CD4-positive, alpha-beta T cell treated with Interleukin-15 for 4 hours (primary cell): ENCODE measurements at places on chromosomes 2 and 18.

DNA sequence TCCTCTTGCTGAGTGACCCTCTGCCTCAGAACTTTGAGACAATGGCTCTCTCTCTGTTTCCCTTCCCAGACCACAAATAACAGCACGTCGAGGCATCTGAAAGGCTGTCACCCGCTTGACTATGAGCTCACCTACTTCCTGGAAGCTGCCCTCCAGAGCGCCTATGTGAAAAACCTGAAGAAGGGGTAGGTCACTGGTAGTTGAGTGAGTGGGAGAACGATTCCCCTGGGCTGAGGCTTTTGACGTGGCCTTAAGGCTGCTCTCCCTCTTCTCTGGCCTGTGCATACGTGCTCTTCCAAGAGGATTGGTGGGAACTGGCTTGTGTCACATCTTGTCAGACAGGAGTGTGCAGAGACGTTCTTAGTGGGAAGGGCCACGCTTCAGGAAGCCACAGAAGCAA is 63.1 kb upstream of the MCFD2 start:
- no peak for DNase-seq

GRCh38 chr2:15814403-15814802 is 125.9 kb upstream of the MYCN start:
- DNase-seq = no peak

- DNase-seq = no peak
Observed at GRCh38 chr2:211176514-211177141, 620.2 kb downstream of the CPS1 start.

DNA sequence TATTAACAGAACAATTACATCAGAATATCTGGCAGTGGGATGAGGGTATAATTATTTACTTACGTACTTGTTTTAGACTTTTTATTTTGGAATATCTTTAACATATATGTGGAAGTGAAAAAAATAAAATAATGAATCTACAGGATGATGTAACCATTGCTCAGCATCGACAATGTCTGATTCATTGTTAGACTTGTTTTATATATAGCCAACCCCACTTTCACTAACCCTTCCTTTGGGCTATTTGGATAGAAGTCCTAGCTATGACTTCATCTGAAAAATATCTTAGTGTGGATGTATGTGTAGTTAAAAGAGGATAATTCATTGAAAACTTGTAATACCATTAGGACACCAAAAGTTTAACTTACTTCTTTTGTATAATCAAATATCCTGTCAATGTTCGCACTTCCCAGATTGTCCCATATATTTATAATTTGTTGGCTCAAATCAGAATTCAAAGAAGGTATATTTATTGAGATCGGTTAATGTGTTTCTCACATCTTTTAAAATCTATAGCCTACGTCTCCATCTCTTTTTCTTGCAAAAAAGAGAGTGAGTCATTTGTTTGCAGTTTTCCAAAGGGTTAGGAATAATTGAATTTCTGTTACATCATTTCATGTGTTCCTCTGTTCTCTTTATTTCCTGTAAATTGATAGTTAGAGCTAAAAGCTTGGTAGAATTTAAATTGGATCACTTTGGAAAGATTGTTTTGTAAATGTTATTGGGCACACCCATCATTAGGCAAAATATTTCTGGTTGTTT is 506.1 kb upstream of the FAM98A start:
- no peak for DNase-seq

DNA sequence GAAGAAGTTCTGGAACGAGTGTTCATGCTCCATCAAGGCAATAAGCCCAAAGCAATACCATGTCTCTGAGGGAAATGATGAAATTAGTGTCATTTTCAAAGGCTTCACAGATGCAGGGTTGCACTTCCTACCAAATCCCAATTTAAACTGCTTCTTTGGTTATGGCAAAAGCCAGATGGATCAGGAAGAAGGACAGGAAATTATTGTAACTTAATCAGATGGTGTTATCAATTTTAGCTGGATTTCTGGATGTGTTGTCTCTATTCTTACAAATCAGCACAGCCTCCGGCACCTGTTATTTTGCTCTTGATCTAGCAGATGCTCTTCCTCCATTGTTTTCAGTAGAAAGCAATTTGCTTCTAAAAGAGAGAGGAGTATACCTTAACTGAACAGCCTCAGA is 693.4 kb downstream of the SOCS6 start:
- no peak for DNase-seq

DNA sequence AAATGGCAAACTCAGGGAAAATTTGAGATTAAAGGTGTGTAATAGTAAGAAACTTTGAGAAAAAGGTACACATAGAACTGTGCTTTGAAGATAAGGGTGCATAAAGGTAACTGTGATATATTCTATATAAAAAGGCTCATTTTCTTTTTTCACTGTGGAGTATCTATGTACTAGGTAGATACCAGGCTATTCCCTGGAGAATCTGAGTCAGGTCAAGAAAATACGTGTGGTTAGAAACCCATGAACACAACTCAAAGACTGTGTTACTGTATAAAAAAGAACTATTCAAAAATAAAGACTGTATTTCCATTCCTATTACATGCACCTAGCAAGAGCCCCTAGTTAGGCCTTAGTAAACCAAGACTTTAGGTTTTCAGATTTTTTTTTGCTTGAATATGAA is 100.1 kb upstream of the GRB14 start:
- DNase-seq = no peak

GRCh38 chr2:237972936-237973335 is 6.1 kb downstream of the UBE2F start:
- no peak for DNase-seq

DNA sequence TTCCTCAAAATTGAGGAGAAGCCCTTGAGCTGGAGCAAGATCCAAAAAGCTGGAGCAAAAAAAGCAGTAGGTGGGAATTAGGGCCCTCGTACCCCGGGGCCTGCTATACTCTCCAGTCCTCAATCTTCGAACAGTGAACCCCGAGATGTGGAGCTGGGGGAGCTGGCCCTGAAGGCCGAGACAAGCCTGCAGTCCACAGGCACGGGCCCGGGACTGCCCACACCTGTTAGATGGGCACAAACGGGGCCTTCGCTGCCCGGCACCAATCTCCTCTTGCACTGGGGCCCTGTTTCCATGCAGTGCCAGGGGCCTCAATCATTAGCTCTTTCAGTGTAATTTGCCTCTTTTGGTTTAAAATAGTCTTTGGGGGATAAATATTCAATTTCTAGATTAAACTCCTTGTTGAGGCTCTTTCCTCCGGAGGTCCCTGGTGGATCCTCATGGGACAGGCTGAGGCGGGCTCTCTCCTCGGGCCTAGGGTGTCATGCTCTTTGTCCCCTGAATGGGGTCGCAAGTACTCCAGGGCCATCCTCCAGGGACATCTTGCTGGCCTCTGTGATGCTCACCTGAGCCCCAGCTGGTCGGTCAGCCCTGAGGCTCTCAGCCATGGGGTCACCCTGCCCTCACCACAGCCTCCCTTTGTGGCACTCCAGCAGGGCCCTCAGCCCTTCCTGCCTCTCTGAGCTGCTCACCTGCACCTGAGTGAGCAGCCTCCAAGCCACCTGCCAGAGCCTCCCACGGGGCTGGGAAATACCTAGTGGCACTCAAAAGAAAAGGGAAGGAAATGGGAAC is 223.6 kb downstream of the ALPK2 start:
- DNase-seq = no peak

- DNase-seq = no peak
Observed at GRCh38 chr2:71003396-71003795, 8.7 kb upstream of the TEX261 start.

- DNase-seq = no peak
Observed at GRCh38 chr2:120949957-120950590, 214.4 kb downstream of the GLI2 start.

GRCh38 chr2:65030476-65031332 is 25.5 kb upstream of the CEP68 start:
- DNase-seq = no peak

DNA sequence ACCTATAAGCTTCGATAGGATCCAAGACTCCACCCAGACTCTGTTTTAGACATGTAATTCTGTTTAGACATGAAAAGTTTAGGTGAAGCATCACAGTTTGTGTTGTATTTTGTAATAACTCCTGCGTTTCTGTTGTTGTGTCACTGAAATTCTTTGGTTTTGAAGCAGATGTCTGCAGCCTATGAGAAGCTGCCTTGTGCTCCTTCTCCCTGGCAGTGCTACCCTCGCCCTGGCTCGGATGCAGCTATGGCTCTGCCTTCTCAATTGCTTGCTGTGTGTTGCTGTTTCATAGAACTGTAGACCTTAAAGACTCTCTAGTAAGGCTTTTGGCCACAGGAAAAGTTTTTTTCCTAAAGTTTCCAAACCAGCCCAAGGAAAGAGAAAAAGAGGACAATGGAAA is 40.2 kb upstream of the ZNF638 start:
- no peak for DNase-seq

GRCh38 chr2:30041884-30042283 is 104.9 kb upstream of the YPEL5 start:
- no peak for DNase-seq

DNA sequence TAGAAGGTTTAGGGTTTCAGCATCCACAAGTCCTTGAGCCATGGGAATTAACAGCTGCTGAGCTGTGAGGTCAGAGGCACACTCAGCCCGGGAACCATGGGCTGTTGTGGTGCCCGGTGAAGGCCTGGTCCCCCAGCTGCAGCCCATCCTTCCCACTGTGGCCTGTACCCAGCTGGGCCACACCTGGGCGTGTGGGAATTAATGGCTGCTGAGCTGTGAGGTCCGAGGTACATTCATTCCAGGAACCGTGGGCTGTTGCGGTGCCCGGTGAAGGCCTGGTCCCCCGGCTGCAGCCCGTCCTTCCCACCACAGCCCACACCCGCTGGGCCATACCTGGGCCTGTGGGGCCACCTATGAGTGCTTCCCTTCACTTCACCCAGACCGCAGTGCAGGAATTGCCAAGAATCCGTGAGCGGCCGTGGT is 25.2 kb downstream of the TMEM18 start:
- no peak for DNase-seq

DNA sequence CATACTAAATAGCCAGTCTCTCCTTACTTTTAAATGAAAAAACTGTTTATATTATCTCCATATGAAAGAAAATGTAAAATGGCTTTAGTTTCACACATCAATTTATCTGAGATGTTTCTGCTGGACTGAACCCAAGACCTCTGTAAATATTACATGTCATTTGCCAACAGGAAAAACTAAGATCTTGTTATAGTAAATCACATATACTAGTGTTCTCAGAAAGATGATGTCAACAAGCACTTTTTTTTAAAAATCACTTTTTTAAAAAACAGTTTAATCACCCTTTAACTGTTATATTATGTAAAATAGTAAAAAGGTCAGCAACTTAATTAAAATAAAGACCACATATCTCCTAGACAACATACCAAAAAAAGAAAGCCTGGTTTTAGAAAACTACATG is 46.3 kb downstream of the PTPN2 start:
- DNase-seq = peak; percentile 21

GRCh38 chr2:157231476-157231875 is 26.0 kb upstream of the GALNT5 start:
- DNase-seq = no peak

- peak; percentile 59 for DNase-seq
Observed at GRCh38 chr2:161956738-161957137, 117.3 kb downstream of the DPP4 start.

DNA sequence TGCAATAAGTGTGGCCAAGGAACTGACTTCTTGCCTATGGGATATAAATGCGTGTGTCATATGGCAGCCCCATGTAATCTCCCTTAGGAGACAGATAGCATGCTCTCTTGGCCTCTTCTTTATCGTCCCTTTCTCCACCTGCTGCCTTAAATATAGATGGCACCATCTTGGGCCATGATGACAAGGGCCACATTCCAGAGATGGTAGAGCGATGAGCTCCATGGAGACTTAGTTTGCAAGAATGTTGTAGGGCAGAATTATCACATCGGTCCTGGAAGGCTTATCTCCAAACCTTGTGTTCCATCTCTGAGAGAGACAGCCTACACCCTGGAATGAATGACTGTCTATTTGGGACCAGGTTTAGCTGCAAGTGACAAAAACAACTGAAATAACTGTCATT is 536.7 kb downstream of the TNS1 start:
- DNase-seq = no peak

DNA sequence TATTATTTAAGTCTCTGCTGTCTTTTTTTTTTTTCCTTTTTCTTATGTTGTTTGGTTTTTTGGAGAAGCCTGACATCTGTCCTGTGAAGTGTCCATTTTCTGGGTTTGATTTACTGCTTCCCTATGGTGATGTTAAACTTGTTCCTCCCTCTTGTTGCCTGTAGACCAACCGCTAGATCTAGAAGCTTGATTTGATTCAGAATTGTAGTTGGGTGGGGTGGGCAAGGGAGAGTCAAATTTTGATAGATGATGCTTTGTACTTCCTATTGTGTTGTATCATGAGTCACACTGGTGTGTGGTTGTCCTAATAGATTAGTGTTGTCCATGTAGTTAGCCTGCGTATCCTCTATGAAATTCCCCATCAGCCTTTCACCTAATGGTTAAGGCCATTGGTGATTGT is 35.4 kb downstream of the CAB39 start:
- no peak for DNase-seq

GRCh38 chr2:240215676-240216051 is 75.2 kb upstream of the OTOS start:
- DNase-seq = no peak

GRCh38 chr2:24287171-24287570 is 73.2 kb downstream of the ITSN2 start:
- no peak for DNase-seq

GRCh38 chr18:65983750-65984149 is 232.9 kb downstream of the CDH7 start:
- no peak for DNase-seq

DNA sequence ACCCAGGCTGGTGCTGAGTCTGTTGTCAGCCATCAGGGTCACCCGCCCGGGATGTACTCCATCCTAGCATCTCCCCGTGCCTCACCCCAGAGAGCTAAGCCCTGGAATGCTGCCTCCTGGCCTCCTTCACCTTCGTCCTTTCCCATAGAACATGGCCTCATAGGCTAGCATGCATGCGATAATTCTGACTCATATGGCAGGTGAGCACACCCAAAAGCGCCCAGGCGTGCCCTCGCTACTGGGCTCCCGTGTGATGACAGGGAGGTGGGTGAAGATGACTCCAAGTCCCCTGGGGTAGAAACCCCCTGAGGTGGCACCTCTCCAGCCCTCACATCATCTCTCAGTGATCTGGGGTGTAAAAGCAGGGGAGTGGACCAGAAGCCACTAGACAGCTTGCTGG is 7.3 kb downstream of the SPR start:
- no peak for DNase-seq

DNA sequence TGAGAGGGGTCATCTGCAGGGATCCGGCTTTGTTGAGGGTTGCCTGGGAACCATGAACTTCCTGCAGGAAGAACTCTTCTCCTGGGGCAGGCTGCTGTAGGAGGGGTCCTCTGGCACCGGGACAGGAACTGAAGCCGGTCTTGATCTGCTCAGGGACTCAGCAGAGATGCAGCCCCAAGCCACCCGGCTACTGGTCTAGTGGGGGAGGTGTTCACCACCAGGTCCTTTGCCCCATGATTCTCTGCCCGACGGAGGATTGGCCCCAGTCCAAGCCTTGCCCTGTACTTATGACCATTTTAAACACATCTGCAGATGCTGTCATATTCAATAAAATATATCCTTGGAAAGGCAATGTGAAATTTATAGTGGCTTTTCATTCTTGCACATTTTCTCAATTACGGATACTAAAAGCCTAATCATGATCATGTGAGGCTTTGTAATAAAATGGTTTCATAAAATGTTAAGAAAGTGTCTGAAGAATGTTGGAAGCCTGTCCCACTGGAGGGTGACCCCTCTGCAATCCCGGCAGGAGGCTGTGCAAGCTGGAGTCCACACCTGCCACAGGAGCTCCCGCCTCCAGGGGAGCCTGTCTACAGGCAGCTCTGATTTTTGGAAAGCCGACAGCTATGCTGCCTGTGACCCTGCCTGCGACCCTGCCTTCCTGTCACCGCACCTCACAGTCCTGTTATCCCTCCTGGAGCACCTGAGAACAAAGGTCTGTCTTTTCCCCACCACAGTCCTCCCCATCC is 98.8 kb upstream of the TAF1B start:
- no peak for DNase-seq
